A549 treated with GW870086 at 1 μM for 4 hours (cell line): ENCODE measurements at places on chromosomes 16 and 17. TPM values are rescaled to one million over a fixed set of nuclear protein-coding genes. Genes with fewer than 3 reads are reported as not detected.

PRDM7 gene
- not detected in 5 replicates for total RNA-seq

ZG16B gene
- total RNA-seq = 0.61 to 1.3 TPM (median 1.00 TPM) in 5 replicates

CAMTA2 gene
- total RNA-seq = 28.3 to 35.1 TPM (median 32.7 TPM) in 5 replicates

OTOA gene
- total RNA-seq = 0.08 to 0.14 TPM (median 0.13 TPM) in 3 of 5 replicates, not detected in the others

FMNL1 gene
- total RNA-seq = 31.4 to 37.6 TPM (median 36.1 TPM) in 5 replicates

LPO gene
- total RNA-seq = not detected in 5 replicates

LRRC37A gene
- 0.79 to 0.99 TPM (median 0.83 TPM) in 5 replicates for total RNA-seq

GPR142 gene
- total RNA-seq = not detected in 5 replicates
